ENCODE measurements at places on chromosomes 1 and 21. TPM values are rescaled to one million over a fixed set of nuclear protein-coding genes. Genes with fewer than 3 reads are reported as not detected.
A peak's percentile ranks its signal among the peaks of the same experiment; 100 is the strongest.

BCAR3 gene
- polyA plus RNA-seq, result 6.4 TPM

TRAF3IP3 gene
- 0.57 TPM for polyA plus RNA-seq

LYPD8 gene
- polyA plus RNA-seq, result not detected

SPRR1A gene
- polyA plus RNA-seq, result not detected

TSACC gene
- polyA plus RNA-seq, result not detected

SV2A gene
- polyA plus RNA-seq, result 0.30 TPM

FCRL2 gene
- polyA plus RNA-seq, result not detected

SLC37A1 gene
- 2.2 TPM for polyA plus RNA-seq

GRCh38 chr1:198564716-198565115 lies 24.2 kb upstream of the ATP6V1G3 start:
- no peak for DNase-seq
- H3K27me3 ChIP-seq, result no peaks in the 10 kb centered on the region
- no peaks in the 10 kb centered on the region for H3K36me3 ChIP-seq
- no peaks in the 10 kb centered on the region for H3K4me1 ChIP-seq
- H3K27ac ChIP-seq, result no peak overlapping the region

- no peaks in the 10 kb centered on the region for H3K27me3 ChIP-seq
- no peak overlapping the region for H3K4me3 ChIP-seq
- DNase-seq, result peak; percentile 35
Observed at GRCh38 chr1:228390649-228391048, 16.0 kb downstream of the TRIM11 start.

GRCh38 chr1:31930836-31931592 lies 7.2 kb downstream of the PTP4A2 start:
- H3K36me3 ChIP-seq, result no peaks in the 10 kb centered on the region
- H3K4me3 ChIP-seq, result no peak overlapping the region
- peaks cover 96% of the 10 kb centered on the region for H3K4me1 ChIP-seq
- no peaks in the 10 kb centered on the region for H3K27me3 ChIP-seq
- peak overlapping the region; percentile 14 for H3K27ac ChIP-seq
- DNase-seq, result no peak

GRCh38 chr21:45611939-45612664 lies 31.4 kb upstream of the PCBP3 start:
- H3K27me3 ChIP-seq, result peaks cover 3% of the 10 kb centered on the region
- H3K27ac ChIP-seq, result no peak overlapping the region
- H3K36me3 ChIP-seq, result no peaks in the 10 kb centered on the region
- DNase-seq, result no peak

GRCh38 chr1:4693891-4694290 lies 39.5 kb downstream of the AJAP1 start:
- no peak overlapping the region for H3K27ac ChIP-seq
- no peaks in the 10 kb centered on the region for H3K36me3 ChIP-seq
- no peaks in the 10 kb centered on the region for H3K4me1 ChIP-seq

DNA sequence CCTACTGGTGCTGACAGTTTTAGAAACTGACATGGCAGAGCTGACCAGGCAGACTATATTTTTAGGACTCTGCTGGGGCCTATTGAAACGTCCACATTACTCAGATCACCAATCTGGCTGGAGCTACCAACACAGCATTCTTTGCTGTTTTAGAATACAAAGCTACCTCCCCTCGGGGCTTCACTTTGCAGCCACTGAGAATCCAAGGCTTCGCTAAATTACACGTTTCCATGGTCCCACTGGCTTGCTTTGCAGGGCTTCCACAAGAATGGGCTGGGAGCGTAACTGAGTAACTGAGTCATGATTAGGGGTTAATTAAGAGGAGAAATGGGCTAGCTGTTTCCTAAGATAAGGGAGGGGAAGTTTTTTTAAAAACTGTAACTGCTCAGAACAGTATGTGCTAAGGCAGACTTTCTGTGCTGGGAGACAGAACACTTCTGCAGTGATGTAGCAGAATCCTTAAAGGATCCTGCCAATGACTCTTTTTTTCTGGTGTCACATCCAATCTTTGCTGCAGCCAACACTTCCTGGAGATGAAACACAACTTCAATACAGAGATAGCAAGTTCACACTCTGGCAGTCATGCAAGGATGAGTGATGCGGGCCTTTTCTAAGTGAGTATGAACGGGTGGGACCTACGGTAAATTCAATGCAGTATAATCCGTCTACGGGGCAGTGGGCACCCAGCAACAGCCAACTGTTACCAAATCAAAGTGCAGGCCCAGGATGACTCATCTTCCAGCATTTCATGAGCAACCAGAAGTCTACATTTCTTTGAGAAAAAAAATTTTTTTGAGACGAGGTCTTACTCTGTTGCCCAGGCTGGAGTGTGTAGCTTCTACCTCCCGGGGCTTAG lies 21.5 kb downstream of the NDUFS5 start:
- H3K36me3 ChIP-seq, result peaks cover 3% of the 10 kb centered on the region
- no peaks in the 10 kb centered on the region for H3K27me3 ChIP-seq
- H3K4me1 ChIP-seq, result no peaks in the 10 kb centered on the region
